SJCRH30 (cell line): ENCODE measurements at places on chromosomes 16 and 17. TPM values are rescaled to one million over a fixed set of nuclear protein-coding genes. Genes with fewer than 3 reads are reported as not detected.

The SLC13A5 gene
- not detected in 2 replicates for total RNA-seq

The MYH11 gene
- 0.03 and 0.08 TPM in 2 replicates for total RNA-seq

The IL34 gene
- 0.61 and 0.75 TPM in 2 replicates for total RNA-seq

The ITGAD gene
- not detected in 2 replicates for total RNA-seq

The STX4 gene
- total RNA-seq, result 22.6 and 23.9 TPM in 2 replicates

The CARD14 gene
- total RNA-seq, result 0.32 and 0.33 TPM in 2 replicates

The SPIRE2 gene
- total RNA-seq, result 1.5 and 2.7 TPM in 2 replicates

The DPEP1 gene
- 1.6 and 1.7 TPM in 2 replicates for total RNA-seq

- DNase-seq, result no peak
Observed at GRCh38 chr17:81261096-81261495, 22.0 kb downstream of the NDUFAF8 start.

GRCh38 chr17:61805399-61805798 is 57.9 kb downstream of the BRIP1 start:
- no peak for DNase-seq

GRCh38 chr17:49496183-49496866 is 1.2 kb downstream of the NGFR start:
- DNase-seq, result peak; percentile 88

DNA sequence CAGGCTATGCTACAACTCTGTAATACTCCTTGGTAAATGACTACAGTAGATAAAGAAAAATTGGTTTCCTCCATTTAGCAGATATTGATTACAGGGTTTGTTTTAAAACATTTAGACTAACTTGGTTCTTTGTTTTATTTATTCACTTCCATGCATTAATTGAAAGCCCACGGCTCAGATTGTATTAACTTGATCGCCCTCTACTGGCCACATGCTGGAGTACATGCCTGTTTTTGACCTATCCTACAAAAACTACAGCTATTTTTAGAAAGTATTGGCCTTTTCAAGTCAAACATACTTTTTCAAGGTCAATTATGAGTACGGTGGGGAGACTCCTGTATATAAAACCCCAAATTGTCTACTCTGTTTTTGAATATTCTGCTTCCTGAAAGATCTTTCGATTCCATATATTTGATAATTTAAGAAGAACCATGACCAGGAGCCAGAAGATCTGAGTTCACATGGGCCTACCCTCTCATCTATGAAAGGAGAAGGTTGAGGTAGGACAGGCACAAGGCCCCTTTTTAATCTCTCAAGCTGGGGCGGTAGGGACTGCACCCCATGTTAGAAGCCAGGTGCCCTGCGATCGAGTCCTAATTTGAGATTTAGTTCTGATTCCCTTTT is 51.8 kb downstream of the CA10 start:
- DNase-seq, result peak; percentile 13

DNA sequence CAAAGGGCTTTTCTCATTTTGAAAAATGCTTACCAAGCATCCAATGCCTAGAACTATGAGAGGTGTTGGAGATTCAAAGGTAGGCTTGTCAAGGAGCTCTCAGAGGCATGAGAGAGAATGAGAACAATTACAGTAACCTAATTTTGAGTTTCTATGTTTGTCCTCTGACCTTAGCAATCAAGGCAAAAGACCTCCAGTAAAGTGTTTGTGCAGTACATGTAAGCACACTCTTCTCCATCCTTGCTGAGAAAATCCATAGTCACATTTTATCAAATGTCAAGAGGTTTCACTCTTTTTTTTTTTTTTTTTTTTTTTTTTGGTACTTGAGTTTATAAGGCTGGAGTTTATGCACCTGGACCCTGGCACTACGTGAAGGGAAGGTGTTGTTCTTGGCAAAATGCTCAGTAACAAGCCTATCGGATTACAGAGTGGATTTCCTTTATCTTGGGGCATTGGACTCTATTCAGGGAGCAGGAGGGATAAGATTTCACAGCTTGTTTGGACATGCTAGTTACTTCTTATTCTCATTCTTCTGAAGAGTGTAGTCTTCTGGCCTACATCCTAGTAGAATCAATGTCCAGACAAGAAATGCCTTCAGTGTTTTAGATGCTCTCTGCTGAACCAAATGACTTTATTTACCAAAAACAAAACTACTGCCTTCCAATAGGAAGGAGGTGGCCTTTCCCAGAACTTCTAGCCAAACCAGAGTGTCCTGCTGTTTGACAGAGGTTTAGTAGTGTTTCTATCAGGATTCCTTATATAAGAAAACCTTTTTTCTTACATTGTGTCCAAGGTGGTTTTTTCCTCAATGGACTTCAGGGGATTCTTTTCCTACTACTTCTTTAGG is 21.9 kb downstream of the KCNJ2 start:
- DNase-seq, result no peak

- peak; percentile 91 for DNase-seq
Observed at GRCh38 chr17:41972571-41973407, 6.2 kb downstream of the CNP start.

GRCh38 chr17:32020943-32021614 is 13.9 kb downstream of the LRRC37B start:
- DNase-seq, result no peak

- no peak for DNase-seq
Observed at GRCh38 chr17:48004983-48005382, 32.6 kb downstream of the COPZ2 start.

GRCh38 chr16:995087-995486 is 13.5 kb downstream of the SOX8 start:
- DNase-seq, result peak; percentile 72

DNA sequence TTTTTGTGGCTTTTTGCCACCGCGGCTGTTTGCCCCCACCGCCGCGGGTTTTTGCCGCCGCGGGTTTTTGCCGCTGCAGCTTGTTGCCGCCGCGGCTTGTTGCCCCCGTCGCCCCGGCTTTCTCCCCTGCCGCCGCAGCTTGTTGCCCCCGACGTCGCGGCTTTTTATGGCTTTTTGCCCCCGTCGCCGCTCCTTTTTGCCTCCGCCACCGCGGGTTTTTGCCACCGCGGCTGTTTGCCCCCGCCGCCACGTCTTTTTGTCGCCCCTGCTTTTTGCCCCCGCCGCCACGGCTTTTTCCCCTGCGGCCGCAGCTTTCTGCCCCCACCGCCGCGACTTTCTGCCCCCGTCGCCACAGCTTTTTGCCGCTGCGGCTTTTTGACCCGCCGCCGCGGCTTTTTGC is 149.5 kb downstream of the KCNJ18 start:
- DNase-seq, result no peak

- DNase-seq, result no peak
Observed at GRCh38 chr17:50265212-50265611, 9.1 kb upstream of the TMEM92 start.

GRCh38 chr16:75361936-75362335 is 71.4 kb downstream of the CFDP1 start:
- no peak for DNase-seq

DNA sequence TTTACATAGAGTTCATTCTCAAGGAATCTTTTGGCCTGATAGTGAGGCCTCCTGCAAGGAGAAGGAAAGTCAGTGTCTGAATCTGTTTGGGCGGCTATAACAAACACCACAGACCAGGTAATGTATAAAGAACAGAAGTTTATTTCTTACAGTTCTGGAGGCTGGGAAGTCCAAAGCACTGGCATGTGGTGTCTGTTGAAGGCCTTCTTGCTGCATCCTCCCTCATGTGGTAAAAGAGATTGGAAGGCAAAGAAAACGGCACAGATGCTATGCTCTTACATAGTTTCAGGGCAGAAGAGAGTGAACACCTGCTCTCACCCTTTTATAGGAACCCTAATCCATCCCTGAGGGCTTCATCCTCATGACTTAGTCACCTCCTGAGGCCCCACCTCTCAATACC is 31.2 kb upstream of the DNAJA2 start:
- no peak for DNase-seq

GRCh38 chr16:47725188-47725695 is 264.1 kb downstream of the PHKB start:
- DNase-seq, result no peak

DNA sequence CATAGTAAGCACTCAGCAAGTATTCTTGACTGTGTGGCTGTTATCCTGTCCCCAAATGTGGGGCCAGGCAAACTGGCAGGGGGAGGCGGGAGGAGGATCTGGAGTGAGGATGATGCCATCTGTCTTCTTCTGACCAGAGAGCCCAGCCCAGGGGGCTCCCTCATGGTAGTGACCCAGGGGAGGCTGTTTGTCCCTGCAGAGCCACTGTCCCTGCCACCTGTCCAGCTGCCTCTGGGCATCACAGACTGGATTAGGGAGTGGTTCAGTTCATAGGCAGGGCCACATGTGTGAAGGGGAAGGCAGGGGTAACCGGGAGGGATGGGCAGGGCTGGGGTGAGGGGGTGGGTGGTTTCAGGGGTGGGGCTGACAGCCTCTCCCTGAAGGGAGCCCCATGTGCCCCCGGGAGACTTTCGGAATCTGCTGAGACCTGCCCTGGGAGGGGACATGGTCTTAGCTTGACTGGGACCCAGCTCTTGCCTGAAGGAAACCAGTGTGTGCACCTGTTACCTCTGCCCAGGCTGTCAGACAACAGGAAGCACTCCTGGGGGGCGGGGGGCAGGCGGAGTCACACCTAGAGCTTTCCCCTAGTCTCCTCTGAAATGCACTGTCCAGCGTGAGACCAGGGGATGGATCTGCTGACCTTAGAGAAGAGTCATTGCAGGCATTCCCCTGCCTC is 15.2 kb downstream of the ARHGAP23 start:
- DNase-seq, result no peak
